Forelimb muscle (tissue), 1 donor: ENCODE measurements at places on chromosomes 2 and 18. TPM values are rescaled to one million over a fixed set of nuclear protein-coding genes. Genes with fewer than 3 reads are reported as not detected.

- no peak for DNase-seq
Observed at GRCh38 chr2:190947141-190947540, 66.5 kb downstream of the GLS start.

- no peak for DNase-seq
Observed at GRCh38 chr2:119546447-119546767, 2.2 kb downstream of the CFAP221 start.

DNA sequence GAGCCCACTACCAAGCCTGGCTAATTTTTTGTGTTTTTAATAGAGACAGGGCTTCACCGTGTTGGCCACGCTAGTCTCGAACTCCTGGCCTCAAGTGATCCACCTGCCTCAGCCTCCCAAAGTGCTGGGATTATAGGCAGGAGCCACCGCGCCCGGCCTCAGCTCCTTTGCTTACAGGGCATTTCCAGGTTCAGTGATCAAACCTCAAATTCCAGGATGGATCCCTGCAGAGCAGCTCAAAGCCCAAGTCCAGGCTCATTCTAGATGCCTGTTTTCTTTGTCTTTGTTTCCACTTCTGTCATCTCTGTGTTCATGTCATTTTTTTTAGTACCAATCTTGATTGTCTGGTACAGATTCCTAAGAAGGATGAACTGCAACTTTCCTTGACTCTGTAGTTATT is 41.9 kb downstream of the TNFRSF11A start:
- no peak for DNase-seq

DNA sequence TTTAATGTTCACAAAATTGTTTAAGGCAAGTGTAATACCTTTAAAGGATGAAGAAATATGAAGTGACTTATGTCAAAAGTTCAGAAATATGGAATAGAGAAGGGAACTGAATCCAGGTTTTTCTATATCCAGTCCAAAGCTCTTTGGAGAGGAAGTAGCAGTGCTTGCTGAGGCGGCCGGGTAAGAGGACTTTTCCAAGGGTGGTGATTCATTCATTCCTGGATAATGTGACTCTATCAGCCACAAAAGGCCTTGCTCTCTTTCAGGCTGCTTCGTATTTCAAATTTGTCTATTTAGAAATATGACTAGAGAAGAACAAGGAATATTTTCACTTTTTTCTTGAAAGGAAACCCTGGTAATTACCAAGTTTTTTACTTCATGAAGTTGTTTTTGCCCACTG is 830.1 kb upstream of the ZEB2 start:
- DNase-seq: no peak

Gene LYPD6B
- polyA plus RNA-seq: not detected

Gene EFEMP1
- polyA plus RNA-seq: 29.9 TPM

Gene DYNAP
- polyA plus RNA-seq: 0.10 TPM

DNA sequence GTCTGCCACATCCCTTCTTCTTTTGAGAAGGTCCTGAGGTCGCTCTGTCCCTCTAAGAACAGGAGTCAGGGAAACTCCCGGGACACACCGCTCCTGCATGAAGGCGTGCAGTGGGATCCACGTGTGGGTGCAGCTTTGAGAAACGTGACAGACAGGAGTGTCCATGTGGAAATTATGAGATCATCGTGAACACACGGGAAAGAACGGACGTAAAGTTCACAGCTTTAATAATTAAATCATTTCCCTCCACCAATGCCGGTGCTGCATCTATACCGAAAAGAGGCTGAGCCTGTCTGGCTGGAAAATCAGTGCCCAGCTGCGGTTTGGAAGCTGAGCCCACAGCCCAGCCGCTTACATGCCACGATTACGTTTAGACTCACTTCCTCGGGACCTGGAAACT is 372.4 kb upstream of the SALL3 start:
- DNase-seq: no peak

GRCh38 chr2:86025229-86025820 is 80.4 kb downstream of the POLR1A start:
- DNase-seq: no peak
